ENCODE measurements at places on chromosomes 5 and 9.

DNA sequence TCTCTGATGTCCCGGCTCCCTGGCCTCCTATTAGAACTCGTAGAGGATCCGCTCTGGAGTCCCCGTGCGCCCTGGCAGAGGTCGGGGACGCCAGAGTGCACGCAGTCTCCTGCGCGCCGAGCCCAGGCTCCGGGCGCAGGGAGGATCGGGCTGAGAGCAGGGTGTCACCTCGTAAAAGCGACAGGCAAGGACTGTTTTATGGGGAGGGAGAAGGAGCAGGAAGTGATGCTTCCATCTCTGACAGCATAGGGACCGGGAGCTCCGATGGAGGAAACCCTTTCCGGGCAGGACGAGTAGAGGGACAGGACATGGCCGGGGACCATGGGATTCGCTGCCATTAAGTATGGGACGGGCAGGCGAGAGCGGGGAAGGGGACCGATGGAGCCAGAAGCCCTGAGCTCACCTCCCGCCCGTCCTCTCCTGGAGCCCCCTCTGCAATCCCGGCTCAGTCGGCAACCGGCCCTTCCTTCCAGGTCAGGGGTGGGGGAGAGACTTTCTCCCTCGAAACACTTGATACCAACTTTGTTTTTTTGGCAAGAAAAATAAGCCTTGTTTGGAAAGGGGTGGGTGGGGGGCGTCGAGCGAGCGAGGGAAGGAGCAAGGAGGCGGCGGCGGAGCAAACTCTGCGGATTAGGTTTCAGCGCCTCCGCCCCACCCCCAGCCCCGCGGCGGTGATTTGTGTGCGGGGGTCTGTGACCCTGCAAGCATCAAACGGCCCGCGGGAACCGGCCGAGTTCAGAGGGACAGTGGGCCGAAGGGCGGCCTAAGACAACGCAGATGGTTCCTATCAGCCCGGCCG is 12.6 kb downstream of the LMX1B start:
- DNase-seq: no peak

- DNase-seq: no peak
Measured at GRCh38 chr5:132987531-132988408, 24.3 kb upstream of the AFF4 start.

DNA sequence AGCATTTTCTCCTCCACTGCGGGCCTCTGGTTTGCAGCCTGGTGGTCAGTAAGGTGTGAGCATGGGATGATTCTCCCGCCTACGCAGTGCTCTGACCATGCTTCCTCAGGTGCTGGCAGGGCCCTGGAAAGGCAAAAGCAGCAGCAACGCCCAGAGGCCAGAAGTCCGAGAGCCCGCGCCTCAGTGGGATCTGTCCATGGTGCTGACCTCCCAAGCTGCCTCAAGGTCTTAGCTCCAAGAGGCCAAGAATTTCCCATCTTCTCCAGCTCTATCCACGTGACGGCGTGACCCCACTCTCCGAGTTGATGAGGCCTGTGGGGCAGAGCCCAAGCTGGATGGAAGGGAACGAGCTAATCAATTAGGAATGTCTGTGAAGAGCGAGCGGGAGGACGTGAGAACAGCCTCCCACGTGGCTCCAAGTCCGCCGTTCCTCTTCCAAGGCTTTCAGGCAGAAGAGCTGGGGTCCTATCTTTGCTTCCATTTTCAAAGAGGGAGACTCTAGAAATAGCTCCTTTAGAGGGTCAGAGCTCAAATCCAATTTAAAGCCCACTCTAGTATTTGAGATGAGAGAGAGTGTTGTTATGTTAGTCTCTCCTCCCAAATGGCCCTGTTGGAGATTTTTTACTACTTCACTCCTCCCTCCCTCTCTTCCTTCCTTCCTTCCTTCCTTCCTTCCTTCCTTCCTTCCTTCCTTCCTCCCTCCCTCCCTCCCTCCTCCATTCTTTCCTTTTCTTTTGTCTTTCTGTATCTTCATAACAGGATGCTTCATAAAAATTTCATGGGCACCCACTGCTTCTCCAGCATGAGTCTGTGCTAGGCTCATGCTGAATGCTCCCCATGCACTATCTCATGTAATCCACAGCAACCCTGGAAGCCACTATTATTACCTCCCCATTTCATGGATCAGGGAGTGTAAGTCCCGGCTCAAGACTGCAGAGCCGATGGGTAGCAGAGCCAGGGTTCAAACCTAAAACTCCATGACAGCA is 69.3 kb downstream of the OLFM1 start:
- DNase-seq: no peak

GRCh38 chr5:120640778-120641177 is 176.7 kb downstream of the PRR16 start:
- DNase-seq: no peak

- DNase-seq: no peak
Measured at GRCh38 chr5:14441641-14442040, 140.0 kb upstream of the OTULINL start.

DNA sequence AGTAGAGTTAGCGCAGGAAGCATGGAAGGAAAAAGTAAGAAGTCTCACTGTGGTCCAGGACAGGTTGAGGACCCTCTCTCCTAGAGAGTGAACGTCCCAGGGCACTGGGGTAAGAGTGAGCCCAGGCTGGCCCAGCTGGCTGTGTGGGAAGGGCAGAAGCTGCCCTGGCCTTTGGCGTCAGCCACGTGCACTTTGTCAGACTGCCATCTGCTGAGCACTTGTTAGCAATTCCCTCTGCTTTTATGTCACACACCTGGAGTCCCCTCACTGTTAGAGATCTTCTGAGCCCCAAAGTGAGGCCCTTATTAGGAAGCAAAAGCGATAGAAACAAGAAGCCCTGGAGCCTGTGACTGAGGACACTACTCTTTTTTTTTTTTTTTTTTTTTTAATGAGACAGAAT is 79.1 kb downstream of the UGCG start:
- DNase-seq: no peak

- peak; percentile 90 for DNase-seq
Measured at GRCh38 chr5:172798422-172799215, 27.6 kb upstream of the DUSP1 start.

- DNase-seq: no peak
Measured at GRCh38 chr5:167937635-167937998, 353.8 kb upstream of the WWC1 start.

- DNase-seq: no peak
Measured at GRCh38 chr5:73256012-73256411, 83.0 kb downstream of the TMEM174 start.

DNA sequence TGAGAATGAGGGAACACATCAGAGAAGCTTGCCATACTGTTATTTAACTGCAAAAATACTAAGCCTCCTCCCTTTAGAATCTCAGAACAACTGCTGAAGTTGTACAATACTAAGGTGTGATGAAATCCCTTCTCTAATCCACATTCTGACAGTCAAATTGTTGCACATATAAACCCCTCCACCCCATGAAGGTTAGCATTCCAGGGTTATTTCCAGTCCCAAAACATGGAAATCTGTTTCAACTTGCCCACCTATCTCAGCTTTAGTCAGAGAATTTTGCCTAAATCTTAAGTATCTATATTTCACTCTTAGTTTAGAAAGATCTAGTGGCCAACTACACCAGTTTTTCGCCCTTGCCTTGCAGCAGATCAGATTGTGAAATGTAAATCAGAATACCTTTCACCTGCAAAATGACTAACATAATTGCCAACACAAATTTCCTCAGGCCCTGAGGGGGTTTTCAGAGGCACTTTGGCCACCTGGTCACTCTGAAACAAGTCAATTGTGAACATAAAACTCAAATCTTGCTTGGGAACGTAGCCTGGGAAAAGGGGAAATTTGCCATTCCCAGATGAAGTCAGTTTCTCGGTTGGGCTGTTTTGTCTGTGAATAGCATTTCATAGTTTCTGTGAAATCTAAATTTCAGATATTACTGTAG is 93.9 kb downstream of the EFNA5 start:
- DNase-seq: no peak

- peak; percentile 42 for DNase-seq
Measured at GRCh38 chr9:87069690-87070089, 122.4 kb upstream of the GAS1 start.

- DNase-seq: no peak
Measured at GRCh38 chr5:161023551-161023950, 171.5 kb upstream of the ATP10B start.

DNA sequence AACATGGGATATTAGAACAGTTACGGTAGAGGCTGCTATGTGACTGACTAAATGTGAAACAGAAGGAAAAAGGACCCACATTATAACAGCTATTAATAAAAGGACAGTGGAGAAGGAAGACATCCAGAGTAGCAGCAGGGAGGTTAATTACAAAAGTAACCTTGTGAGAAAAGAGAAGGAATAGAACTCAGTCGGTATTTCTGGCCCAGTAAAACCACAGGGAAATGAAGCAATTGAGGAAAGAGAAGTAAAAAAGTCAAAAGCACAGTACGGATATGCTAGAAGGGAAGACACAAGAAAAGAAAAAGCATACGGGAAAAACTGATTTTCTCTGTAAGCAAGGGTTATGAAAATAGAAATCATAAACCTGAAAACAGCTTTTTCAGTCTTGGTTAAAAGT is 164.7 kb downstream of the RFX3 start:
- no peak for DNase-seq

GRCh38 chr9:28938981-28939380 is 1365.7 kb upstream of the C9orf72 start:
- no peak for DNase-seq

DNA sequence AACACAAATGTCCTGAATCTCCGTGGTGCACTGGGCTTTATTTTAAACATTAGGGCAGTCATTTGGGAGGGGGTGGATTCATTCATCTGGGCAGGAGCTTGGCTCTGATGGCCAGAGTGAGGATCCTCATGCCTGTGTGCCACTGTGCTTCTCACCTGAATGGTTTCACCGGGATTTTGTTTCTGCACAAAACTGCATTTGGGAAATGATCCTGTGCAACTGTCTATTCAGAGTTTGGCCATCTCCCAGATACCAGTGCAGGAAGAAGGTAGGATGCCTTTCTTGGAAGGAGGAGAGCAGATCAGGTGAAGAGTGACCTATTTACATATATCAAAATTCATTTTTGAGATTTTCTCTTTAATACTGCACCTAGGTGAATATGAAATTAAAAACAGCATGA is 514.4 kb upstream of the SEMA6A start:
- DNase-seq: no peak

GRCh38 chr9:12785941-12786340 is 11.1 kb downstream of the LURAP1L start:
- no peak for DNase-seq

DNA sequence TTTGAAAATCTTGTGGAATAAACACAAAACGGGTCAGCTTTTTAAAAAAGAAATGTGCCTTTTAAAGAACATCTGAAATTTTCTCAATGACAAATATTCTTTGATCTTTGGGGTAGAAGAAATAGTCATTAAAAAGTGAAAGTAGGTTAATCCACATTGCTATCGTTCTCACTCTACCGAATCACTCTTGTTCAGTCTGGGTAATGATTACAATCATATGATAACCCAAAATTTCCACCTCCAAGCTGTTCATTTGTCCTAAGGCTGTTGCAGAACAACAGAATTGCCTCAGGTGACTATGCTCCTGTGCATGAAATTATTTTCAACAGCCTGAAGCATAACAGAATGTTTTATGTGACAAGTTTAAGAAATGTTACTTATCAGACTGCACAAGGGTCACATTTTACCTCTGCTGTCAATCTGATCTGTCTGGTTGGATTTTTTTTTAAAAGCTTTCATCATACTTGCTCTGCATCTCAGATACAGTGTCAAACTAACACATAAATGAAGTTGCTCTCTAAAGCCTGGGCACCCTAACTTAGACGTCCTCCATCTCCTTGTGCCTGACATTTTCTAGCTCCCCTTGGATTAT is 227.3 kb downstream of the LURAP1L start:
- no peak for DNase-seq

DNA sequence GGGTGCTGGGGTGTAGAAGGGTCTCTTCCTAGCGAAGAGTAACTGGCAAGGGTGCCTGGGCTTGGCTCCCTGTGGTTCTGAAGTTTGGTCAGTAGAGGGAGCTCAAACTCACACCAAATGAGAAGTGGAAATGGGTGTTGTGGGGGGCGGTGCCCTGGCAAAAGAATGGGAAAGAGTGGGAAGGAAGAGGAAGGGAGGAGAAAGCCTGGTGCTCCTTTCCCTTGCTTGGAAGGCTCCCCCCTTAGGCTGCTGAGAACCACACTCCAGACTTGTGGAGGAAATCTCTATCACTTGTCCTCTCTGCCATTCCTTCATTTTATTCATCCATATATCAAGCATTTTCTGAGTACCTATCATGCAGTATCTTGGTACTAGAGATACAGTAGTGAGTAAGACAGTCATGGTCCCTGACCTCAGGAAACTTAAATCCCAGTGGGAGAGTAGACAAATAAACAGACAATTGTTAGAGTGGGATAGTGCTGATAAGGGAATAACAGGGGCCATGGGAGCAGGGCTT is 13.0 kb downstream of the SLC4A9 start:
- DNase-seq: peak; percentile 25

- no peak for DNase-seq
Measured at GRCh38 chr9:32571969-32572899, 725 bp downstream of the NDUFB6 start.

DNA sequence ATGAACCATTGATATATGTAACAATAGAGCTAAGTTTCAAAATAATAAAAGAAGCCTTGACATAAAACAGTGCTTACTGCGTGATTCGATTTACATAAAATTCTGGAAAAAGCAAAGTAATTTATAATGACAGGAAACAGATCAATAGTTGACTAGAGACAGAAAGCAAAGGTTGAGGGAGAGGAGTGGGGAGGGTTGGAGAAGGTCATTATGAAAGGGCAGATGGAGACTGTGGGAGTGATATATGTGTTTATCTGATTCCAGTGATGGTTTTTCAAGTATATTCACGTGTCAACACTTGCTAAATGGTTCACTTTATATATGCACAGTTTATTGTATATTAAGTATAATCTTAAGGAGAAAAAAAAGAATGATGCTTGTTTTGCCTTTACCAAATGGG is 1885.7 kb upstream of the NUDT12 start:
- DNase-seq: no peak

GRCh38 chr5:58786035-58786434 is 203.2 kb downstream of the RAB3C start:
- no peak for DNase-seq

- no peak for DNase-seq
Measured at GRCh38 chr5:176570044-176570443, 20.9 kb downstream of the CDHR2 start.

- no peak for DNase-seq
Measured at GRCh38 chr5:65279603-65280002, 202.1 kb downstream of the ADAMTS6 start.

- DNase-seq: no peak
Measured at GRCh38 chr5:64018966-64019365, 56.7 kb upstream of the HTR1A start.

- DNase-seq: no peak
Measured at GRCh38 chr5:106311230-106311915, 1359.4 kb downstream of the EFNA5 start.

- no peak for DNase-seq
Measured at GRCh38 chr5:123505633-123506032, 6.3 kb upstream of the CSNK1G3 start.

- no peak for DNase-seq
Measured at GRCh38 chr9:95305770-95306492, 11.6 kb downstream of the FANCC start.

- DNase-seq: no peak
Measured at GRCh38 chr9:32413424-32413823, 29.0 kb downstream of the ACO1 start.

- DNase-seq: peak; percentile 44
Measured at GRCh38 chr9:136372561-136373299, 739 bp downstream of the CARD9 start.

All from GM04503 (cell line).